ENCODE measurements at places on chromosomes 2 and 18. TPM values are rescaled to one million over a fixed set of nuclear protein-coding genes. Genes with fewer than 3 reads are reported as not detected.

ALPI gene
- total RNA-seq = not detected

CIB4 gene
- not detected for total RNA-seq

GLS gene
- 231 TPM for total RNA-seq

SLC30A3 gene
- total RNA-seq = 0.24 TPM

PSMA8 gene
- not detected for total RNA-seq

RAPGEF4 gene
- 6.2 TPM for total RNA-seq

IL18R1 gene
- total RNA-seq = 5.1 TPM

NEU4 gene
- total RNA-seq = not detected

LOXHD1 gene
- total RNA-seq = 0.38 TPM

All from posterior vena cava (tissue), 2 donors.